ENCODE measurements at places on chromosomes 11 and 22. TPM values are rescaled to one million over a fixed set of nuclear protein-coding genes. Genes with fewer than 3 reads are reported as not detected.

DNA sequence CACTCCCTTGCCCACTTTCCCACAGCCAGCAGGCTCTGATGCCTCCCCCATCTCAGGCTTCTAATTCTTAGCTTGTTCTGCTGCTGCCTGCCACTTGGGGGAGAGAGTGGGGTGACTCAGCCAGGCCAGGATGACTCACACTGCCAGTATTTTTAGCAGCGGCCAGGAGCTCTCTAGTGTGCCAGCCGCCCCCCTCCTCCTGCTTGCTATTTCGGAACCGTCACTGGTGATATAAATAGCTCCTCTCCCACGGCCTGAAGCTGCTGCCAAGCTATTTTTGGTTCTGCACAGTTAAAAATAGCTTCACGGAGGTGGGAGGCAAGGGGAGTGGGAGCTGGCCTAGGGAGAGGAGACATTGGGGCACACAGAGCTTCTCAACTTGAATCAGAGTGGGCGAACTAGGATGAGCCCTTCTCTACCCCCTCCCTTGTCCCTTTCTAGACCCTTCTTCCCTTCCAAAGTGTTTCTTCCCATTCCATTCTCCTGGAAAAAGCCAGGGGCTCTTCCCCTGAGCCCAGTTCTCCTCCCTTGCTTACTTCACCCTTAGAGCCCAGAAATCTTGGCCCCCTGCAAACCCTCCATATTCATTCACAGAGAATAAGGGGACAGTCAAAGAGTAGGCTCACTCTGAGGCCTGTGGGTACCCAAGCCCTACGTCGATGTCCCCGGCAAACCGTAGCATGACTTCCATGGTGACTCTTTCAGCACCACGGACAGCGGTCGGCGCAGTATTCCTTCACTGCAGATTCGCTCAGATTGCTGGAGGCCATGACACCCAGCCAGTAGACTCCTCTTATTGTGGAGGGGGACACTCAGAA is 2.5 kb upstream of the NPAS4 start:
- no peak overlapping the region for H3K4me3 ChIP-seq
- H3K27ac ChIP-seq: no peak overlapping the region
- DNase-seq: peak; percentile 25
- H3K36me3 ChIP-seq: no peaks in the 10 kb centered on the region
- H3K4me1 ChIP-seq: no peaks in the 10 kb centered on the region
- H3K27me3 ChIP-seq: no peaks in the 10 kb centered on the region

DNA sequence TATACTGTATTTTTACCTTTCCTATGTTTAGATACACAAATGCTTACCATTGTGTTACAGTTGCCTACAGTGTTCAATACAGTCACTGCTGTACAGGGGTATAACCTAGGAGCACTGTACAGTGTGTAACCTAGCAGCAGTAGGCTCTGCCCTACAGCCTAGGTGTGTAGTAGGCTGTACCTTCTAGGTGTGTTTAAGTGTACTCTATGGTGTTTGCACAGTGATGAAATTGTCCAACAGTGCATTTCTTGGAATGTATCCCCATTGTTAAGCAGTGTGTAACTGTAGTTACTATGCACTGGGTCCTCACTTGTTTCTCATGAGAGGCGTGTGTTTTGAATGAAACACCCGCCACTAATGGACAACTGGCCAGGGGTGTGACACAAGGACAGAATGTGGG is 269.0 kb downstream of the OPCML start:
- no peaks in the 10 kb centered on the region for H3K36me3 ChIP-seq
- H3K27ac ChIP-seq: no peak overlapping the region
- DNase-seq: no peak
- H3K27me3 ChIP-seq: no peaks in the 10 kb centered on the region
- no peaks in the 10 kb centered on the region for H3K4me1 ChIP-seq

Gene ACR
- not detected for total RNA-seq

Gene GPHA2
- not detected for total RNA-seq

DNA sequence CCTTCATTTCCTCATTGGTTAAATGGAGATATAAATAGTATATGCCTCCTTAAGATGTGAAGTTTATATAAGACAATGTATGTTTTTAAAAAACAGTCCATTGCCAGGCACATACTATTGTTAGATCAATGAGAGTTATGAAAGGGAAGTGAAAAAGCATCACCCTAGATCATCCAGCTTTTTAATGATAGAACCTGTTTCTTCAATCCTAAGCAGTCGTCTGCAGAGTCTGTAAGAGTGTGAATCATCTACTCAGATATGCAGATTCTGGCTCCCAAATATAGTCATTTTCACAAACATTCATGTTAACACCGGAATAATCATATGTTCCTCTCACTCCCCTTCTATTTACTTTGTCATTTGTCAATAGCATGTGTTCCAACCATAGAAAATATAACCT is 65.3 kb upstream of the SLN start:
- no peak for DNase-seq
- no peaks in the 10 kb centered on the region for H3K4me1 ChIP-seq
- no peak overlapping the region for H3K27ac ChIP-seq
- no peaks in the 10 kb centered on the region for H3K27me3 ChIP-seq

Gene POU2AF1
- 1.5 TPM for total RNA-seq

DNA sequence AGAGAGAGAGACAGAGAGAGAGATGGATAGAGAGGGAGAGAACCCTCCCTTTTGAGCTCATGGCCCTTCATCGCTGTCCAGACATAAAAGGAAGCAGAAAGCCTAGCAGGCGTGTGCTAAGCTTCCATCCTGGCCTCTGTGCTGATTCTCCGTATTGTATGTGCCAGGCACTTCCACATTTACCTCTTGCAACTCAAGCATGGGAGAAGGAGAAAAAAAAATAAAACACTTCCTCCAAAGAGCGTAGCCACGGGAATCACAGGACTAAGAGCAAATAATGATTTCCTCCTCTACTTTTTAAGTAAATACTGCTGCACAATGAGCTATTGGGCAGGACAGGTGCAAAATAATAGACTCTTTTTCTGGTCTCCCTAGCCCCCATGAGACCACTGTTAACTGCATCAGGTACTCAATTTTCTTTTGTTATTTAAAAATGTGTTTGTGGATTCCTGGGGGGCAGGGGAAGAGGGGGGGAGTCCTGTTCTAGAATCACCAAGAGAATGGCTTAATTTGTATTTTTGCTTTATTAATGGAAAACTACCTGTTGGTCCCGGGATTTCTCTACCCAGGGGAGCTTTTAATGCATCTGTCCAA is 154.3 kb downstream of the NXPE2 start:
- no peaks in the 10 kb centered on the region for H3K4me1 ChIP-seq
- peak; percentile 7 for DNase-seq
- H3K4me3 ChIP-seq: no peak overlapping the region
- no peaks in the 10 kb centered on the region for H3K36me3 ChIP-seq
- H3K27ac ChIP-seq: no peak overlapping the region
- no peaks in the 10 kb centered on the region for H3K27me3 ChIP-seq

Gene MUC6
- 0.74 TPM for total RNA-seq

Gene INS
- total RNA-seq: not detected

All from prostate gland (tissue), 2 donors.